ENCODE measurements at places on chromosomes 1 and 21. TPM values are rescaled to one million over a fixed set of nuclear protein-coding genes. Genes with fewer than 3 reads are reported as not detected.

DNA sequence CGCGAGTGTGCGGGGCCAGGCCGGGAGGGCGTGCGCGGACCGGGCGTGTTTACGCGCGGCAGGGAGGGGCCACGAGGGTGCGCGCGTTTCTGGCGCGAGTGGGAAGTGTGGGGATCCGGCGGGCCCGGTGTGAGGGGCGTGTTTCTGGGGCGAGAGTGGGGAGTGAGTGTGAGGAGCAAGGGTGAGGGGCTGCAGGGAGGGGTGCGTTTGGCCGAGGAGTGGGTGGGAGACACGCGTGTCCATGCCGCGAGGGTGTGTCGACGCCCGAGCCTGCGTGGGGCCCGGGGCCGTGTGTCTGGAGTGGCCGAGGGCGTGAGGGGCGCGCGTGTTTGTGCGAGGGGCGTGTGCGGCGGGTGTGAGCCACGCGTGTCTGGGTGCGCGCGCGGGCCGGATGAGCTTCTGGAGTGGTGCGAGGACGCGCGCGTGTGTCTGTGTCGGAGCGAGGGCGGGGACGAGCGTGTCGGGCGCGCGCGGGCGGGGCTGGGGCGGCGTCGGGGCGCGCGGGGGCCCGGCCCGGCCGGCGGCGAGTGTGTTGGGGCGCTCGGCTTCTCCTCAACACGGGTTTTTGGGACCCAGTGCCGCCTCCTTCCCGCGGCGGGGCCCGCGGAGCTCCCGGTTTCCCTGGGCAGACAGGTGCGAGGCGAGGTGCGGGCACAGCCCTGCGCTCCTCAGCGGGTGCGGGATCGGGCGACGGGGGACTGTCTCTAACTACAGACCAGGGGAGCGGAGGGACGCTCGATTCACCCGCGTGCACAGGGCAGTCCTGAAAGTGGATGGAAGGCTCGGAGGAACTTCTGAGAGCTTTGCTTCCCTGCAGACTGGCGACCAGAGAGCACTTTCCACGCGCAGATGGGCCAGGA, 65.8 kb upstream of the VAMP3 start:
- H3K4me3 ChIP-seq: peak overlapping the region; percentile 85
- H3K4me1 ChIP-seq: no peaks in the 10 kb centered on the region
- peak; percentile 59 for DNase-seq
- no peaks in the 10 kb centered on the region for H3K27me3 ChIP-seq
- H3K27ac ChIP-seq: no peak overlapping the region

GRCh38 chr1:224894915-224895314, 34.6 kb upstream of the DNAH14 start:
- no peaks in the 10 kb centered on the region for H3K27me3 ChIP-seq
- H3K27ac ChIP-seq: no peak overlapping the region
- no peaks in the 10 kb centered on the region for H3K4me1 ChIP-seq
- no peak overlapping the region for H3K4me3 ChIP-seq
- DNase-seq: no peak
- H3K36me3 ChIP-seq: no peaks in the 10 kb centered on the region

- no peaks in the 10 kb centered on the region for H3K36me3 ChIP-seq
- H3K4me3 ChIP-seq: peak overlapping the region; percentile 12
- H3K27ac ChIP-seq: no peak overlapping the region
Measured at GRCh38 chr1:23619299-23620188, 60.2 kb upstream of the ID3 start.

DNA sequence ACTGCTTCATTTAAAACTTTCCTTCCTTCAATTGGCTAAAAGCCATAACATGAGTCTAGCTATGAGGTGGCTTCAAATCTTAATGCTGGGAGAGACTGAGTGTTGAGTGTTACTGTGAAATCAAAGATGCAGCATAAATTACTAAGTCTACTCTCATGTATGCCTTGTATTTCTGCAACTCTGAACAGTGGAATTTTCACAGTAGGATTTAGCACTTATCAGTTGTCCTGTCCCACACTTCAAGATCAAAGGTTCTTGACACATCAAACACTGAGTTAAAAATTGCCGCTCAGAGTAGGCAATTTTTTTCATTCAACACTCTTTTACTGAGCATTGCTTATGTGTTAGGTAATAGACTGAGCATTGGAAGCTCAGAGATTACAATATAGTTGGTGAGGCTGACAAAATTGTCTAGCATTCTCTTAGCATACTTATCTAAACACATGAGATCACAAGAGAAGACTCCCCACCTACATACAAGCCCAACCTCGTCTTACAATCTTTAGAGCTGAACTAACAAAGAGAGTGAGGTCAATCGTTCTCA, 56.4 kb upstream of the ADORA3 start:
- H3K27ac ChIP-seq: no peak overlapping the region
- no peaks in the 10 kb centered on the region for H3K36me3 ChIP-seq
- H3K4me3 ChIP-seq: no peak overlapping the region
- H3K4me1 ChIP-seq: no peaks in the 10 kb centered on the region

DNA sequence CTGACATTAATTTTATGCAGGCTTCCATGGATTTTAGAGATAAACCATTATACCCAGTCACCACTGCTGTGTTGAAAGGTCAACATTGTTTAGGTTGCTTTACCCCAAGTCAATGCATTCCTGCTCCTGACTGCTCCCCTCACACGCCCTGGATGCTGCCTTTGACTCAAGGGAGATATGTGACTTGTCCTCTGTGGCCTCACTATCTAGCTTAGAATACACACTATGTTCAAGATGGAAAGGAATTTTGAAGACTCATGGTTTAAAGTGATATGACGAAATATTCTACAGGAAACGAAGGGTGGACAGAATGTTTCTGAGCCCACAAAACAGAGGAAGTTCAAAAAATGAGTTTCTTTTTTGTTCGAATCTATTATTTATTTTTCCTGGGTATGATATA, 170.4 kb upstream of the NR5A2 start:
- no peak overlapping the region for H3K4me3 ChIP-seq
- DNase-seq: no peak
- no peaks in the 10 kb centered on the region for H3K36me3 ChIP-seq
- H3K4me1 ChIP-seq: no peaks in the 10 kb centered on the region
- no peaks in the 10 kb centered on the region for H3K27me3 ChIP-seq

GRCh38 chr1:110234691-110235090, 24.6 kb downstream of the KCNC4 start:
- H3K36me3 ChIP-seq: no peaks in the 10 kb centered on the region
- H3K4me1 ChIP-seq: no peaks in the 10 kb centered on the region
- H3K4me3 ChIP-seq: no peak overlapping the region
- no peaks in the 10 kb centered on the region for H3K27me3 ChIP-seq
- no peak overlapping the region for H3K27ac ChIP-seq

DNA sequence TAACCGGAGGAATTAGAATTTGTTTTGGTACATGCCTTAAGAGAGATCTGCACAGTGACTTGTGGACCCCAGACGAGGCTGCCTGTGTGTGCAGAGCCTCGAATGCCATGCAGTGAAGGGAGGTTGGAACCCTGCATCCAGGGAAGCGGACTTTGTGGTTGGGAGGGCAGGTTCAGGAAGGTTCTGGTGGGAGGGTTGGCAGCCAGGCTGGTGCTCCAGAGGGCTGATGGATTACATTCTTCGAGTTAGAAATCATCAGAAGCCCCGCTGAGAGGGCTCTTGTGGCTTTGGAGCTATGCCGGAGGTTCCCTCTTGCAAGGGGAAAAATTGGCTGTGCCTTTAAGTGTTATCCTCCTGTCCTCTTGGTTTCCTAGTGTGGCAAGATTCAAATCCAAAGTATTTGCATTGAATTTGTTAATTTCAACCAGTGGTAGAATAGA, 21.1 kb downstream of the ROR1 start:
- no peak for DNase-seq
- peak overlapping the region; percentile 46 for H3K27ac ChIP-seq
- H3K36me3 ChIP-seq: no peaks in the 10 kb centered on the region
- no peaks in the 10 kb centered on the region for H3K27me3 ChIP-seq
- peak overlapping the region; percentile 0 for H3K4me3 ChIP-seq

- no peaks in the 10 kb centered on the region for H3K4me1 ChIP-seq
- H3K4me3 ChIP-seq: no peak overlapping the region
- no peak overlapping the region for H3K27ac ChIP-seq
- H3K27me3 ChIP-seq: no peaks in the 10 kb centered on the region
- no peak for DNase-seq
Measured at GRCh38 chr1:174023440-174023839, 1.3 kb upstream of the RC3H1 start.

- H3K4me1 ChIP-seq: no peaks in the 10 kb centered on the region
- H3K4me3 ChIP-seq: no peak overlapping the region
- H3K27me3 ChIP-seq: no peaks in the 10 kb centered on the region
- no peaks in the 10 kb centered on the region for H3K36me3 ChIP-seq
- H3K27ac ChIP-seq: no peak overlapping the region
- no peak for DNase-seq
Measured at GRCh38 chr1:214292322-214292721, 11.4 kb downstream of the SMYD2 start.

DNA sequence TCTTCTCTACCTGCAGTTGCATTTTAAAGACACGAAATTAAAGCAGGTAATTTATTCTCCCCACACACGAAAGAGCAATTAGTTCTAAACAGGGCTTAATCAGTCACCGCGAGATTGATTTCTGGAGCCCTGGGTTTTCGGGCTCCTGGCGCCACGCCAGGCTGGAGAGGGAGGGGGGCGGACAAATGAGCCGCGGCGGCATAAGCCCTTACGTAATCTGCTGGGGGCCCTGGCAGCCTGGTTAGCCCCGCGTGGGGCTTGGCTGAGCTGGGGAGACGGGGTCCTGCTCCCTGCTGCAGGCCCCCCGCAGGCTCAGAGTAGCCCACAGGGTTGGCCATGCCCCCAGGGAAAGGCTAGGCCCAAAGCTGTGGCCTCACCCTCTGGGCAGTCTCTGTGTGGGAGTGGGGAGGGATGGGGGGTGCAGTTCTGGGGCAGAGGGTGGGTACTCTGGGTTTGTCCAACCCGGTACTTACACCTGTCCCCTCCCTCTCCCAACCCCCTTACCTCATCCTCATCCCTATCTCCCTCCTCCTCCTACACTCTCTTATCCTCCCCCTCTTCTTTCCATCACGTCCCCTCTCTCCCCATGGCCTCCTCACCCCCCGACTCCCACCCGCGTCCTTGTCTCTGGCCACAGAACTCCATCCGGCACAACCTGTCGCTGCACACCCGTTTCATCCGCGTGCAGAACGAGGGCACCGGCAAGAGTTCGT, 19.9 kb downstream of the FOXO6 start:
- no peak overlapping the region for H3K27ac ChIP-seq
- peak overlapping the region; percentile 46 for H3K4me3 ChIP-seq
- H3K27me3 ChIP-seq: no peaks in the 10 kb centered on the region
- peak; percentile 76 for DNase-seq
- H3K4me1 ChIP-seq: no peaks in the 10 kb centered on the region
- no peaks in the 10 kb centered on the region for H3K36me3 ChIP-seq

GRCh38 chr1:211735208-211736170, 60.1 kb upstream of the NEK2 start:
- H3K4me1 ChIP-seq: no peaks in the 10 kb centered on the region
- H3K4me3 ChIP-seq: no peak overlapping the region
- H3K27me3 ChIP-seq: no peaks in the 10 kb centered on the region

GRCh38 chr21:29667651-29668050, 272.1 kb downstream of the GRIK1 start:
- H3K27me3 ChIP-seq: no peaks in the 10 kb centered on the region
- no peaks in the 10 kb centered on the region for H3K36me3 ChIP-seq
- no peaks in the 10 kb centered on the region for H3K4me1 ChIP-seq
- H3K27ac ChIP-seq: no peak overlapping the region
- no peak overlapping the region for H3K4me3 ChIP-seq

DNA sequence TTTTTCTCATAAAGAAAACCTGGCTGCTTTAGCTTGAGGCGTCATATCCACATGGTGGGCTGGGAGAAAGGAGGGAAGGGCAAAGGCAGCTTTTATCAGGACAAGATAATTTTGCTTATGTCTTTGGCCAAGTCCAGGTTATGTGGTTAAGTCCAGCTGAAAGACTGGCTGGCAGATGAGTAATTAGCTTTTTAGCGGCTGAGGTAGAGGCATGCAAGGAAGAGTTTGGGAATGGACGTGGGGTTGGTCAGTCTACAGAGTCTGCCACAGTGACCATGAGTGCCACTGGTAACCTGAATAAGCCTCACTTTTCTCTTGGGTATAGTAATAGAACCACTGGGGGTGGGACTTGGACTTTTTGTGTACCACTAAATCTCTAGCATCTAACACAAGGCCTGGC, 39.8 kb downstream of the NEK7 start:
- no peaks in the 10 kb centered on the region for H3K36me3 ChIP-seq
- H3K4me1 ChIP-seq: peaks cover 2% of the 10 kb centered on the region
- no peak overlapping the region for H3K27ac ChIP-seq
- H3K4me3 ChIP-seq: no peak overlapping the region
- DNase-seq: no peak

DNA sequence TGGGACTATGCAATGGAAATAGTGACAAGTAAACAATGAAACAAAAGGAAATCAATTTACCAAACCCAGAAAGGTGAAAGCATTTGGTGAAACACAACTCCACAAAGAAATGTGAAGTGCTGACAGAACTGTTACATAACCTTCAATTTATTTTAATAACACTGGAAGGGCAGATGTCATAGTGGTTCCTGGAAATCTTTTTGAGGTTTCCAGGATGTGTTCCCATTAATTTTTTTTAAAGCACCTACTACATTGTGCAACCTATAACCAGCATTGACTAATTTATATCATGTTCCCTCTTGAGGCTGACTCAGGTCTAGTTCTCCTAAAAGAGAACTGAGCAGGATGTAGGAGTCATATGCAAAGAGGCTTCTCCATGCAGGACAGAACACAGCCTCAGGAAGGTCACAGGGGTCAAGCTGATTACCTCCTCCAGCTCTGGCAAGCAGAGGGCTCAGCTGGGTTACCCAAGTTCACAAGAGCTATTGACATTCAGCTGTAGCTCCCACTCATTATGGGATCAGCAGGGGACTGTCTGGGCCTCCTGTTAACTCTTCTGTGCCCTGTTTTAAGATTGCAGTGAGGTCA, 157.1 kb upstream of the NRIP1 start:
- no peak for DNase-seq
- H3K27ac ChIP-seq: no peak overlapping the region
- no peaks in the 10 kb centered on the region for H3K27me3 ChIP-seq
- no peak overlapping the region for H3K4me3 ChIP-seq
- H3K4me1 ChIP-seq: no peaks in the 10 kb centered on the region

SLC1A7 gene
- polyA plus RNA-seq: not detected

DCDC2B gene
- not detected for polyA plus RNA-seq

CRNN gene
- 1.4 TPM for polyA plus RNA-seq

LAD1 gene
- polyA plus RNA-seq: 33.8 TPM

OXCT2 gene
- 0.08 TPM for polyA plus RNA-seq

KHDRBS1 gene
- 57.0 TPM for polyA plus RNA-seq

TMCC2 gene
- 1.0 TPM for polyA plus RNA-seq

SLC25A34 gene
- 9.8 TPM for polyA plus RNA-seq

BATF3 gene
- polyA plus RNA-seq: 8.8 TPM

AMPD1 gene
- not detected for polyA plus RNA-seq

GBP5 gene
- polyA plus RNA-seq: 0.20 TPM

COL16A1 gene
- 358 TPM for polyA plus RNA-seq

TSSK3 gene
- polyA plus RNA-seq: not detected

Measured in aorta (tissue), 5 donors.